AG10803 (cell line): ENCODE measurements at places on chromosomes 16 and 17.

- DNase-seq, result no peak
Measured at GRCh38 chr17:5011928-5012327, 14.2 kb downstream of the KIF1C start.

DNA sequence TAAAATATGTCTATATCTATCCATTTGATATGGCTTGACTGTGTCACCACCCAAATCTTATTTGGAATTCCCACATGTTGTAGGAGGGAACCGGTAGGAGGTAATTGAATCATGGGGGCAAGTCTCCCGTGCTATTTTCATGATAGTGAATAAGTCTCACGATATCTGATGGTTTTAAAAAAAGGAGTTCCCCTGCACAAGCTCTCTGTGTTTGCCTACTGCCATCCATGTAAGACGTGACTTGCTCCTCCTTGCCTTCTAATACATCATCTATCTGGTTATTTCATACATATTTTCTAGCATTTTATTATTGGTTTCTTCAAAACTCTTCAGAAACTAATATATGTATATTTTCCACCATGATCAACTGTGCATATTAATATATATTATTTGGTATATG is 57.3 kb upstream of the AMZ2 start:
- no peak for DNase-seq

GRCh38 chr17:8324923-8325322 is 14.7 kb upstream of the ODF4 start:
- DNase-seq, result no peak

- no peak for DNase-seq
Measured at GRCh38 chr16:12000032-12000431, 23.5 kb downstream of the SNX29 start.

GRCh38 chr17:66392783-66393437 is 90.5 kb downstream of the PRKCA start:
- DNase-seq, result no peak

DNA sequence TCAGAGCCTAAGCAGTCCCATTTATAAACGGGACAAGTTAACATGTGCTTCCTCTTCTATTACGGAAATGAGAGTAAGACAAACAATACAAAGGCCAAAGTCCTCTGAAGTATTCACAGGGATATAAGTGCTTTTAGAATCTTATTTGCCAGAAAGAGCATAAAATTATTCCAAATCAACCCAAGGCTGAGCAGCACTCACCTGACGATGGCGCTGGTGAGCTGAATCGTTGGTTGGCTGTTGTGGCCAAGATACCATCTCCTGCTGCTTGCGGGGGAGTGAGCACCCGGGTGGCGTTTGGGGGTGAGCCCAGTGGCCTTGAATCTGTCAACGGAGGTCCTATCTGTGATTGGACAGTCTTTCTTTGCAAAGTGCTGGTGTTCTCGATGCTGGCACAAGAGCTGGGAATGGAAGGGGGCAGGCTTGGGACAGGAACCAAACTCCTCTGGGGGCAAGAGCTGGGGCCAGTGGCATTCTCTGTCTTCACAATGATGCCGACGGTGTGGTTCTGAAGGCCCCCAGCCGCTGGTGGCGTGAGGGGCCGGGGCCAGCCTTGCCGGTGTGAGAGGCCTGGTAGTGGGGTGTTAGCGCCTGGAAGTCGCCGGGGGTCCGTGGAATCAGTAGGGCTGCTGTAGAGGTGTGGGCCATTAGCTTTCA is 9.5 kb upstream of the DHRS13 start:
- DNase-seq, result no peak

DNA sequence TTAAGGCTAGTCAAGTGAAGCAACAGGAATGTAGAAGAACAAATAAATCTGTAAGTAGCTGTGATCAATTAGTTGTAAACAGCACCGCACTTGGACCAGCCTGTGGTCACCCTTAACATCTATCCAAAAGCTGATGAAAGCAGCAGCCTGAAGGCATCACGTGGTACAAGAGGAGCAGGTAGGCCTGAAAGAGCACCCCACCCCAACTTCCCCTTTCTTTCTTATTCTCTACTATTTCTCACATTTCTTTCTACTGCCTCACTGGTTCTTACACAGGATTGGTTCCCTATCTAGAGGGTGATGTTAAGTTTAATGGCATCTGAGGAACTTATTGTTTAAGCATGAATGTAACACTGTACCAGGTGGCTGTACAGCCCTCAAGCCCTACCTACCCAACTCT is 42.6 kb upstream of the CLEC18B start:
- no peak for DNase-seq

GRCh38 chr16:77327717-77328116 is 107.1 kb downstream of the ADAMTS18 start:
- DNase-seq, result no peak

- no peak for DNase-seq
Measured at GRCh38 chr17:80047176-80047575, 10.7 kb downstream of the CCDC40 start.

- DNase-seq, result no peak
Measured at GRCh38 chr16:85338638-85338982, 226.3 kb upstream of the CIBAR2 start.

DNA sequence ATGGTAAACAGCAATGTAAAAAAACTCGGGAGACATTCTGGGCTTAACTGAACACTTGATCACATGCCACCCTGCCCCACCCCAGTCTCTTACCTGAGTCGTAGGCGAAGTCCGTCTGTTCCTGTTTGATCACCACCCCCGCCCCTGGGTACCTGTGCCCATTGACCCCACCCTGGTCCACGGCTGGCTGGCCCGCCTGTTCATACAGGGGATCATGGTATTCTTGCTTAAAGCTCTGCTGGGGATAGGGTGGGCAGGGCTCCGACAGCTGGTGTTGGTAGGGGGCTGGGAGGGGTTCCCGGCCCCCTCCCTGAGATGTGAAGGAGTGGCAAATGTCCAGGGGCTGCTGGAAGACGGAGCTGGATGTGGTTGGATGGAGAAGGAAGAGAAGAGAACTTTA is 13.6 kb downstream of the ETV4 start:
- DNase-seq, result no peak

GRCh38 chr16:84503751-84504395 is 586 bp downstream of the MEAK7 start:
- DNase-seq, result peak; percentile 56

GRCh38 chr17:74296548-74296936 is 22.5 kb downstream of the DNAI2 start:
- peak; percentile 31 for DNase-seq

DNA sequence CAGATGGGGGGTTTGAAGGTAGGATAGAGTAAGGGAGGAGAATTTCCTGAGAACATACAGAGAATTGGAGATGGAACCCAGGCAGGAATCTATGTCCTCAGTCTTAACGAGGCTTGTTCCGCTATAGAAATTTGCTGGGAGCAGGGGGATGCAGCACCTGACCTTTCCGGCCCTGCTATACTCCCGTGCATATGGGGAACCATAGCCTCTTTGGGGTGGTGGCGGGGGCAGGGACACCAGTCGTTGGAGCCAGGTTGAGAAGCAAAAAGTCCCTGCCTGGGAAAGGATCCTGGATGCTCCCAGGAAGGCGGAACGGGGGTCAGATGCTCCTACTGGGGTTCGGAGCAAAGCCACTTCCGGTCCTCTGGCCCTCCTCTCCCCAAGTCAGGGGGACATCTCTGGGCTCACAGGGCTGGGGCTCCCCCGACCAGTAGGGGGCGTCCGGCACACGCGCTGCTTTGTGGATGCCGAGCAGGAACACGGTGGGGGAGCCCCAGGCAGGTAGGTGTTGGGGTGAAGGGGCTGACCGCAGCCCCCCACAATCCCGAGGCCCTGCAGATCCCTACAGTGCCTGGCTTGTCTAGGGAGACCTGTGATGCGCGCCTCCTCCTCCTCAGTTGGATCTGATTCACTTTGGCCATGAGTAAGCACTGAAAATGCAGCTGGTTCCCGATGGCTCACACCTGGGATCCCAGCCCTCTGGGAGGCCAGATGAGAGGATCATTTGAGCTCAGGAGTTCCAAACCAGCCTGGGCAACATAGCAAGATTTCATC is 15.5 kb upstream of the TFAP4 start:
- peak; percentile 46 for DNase-seq

DNA sequence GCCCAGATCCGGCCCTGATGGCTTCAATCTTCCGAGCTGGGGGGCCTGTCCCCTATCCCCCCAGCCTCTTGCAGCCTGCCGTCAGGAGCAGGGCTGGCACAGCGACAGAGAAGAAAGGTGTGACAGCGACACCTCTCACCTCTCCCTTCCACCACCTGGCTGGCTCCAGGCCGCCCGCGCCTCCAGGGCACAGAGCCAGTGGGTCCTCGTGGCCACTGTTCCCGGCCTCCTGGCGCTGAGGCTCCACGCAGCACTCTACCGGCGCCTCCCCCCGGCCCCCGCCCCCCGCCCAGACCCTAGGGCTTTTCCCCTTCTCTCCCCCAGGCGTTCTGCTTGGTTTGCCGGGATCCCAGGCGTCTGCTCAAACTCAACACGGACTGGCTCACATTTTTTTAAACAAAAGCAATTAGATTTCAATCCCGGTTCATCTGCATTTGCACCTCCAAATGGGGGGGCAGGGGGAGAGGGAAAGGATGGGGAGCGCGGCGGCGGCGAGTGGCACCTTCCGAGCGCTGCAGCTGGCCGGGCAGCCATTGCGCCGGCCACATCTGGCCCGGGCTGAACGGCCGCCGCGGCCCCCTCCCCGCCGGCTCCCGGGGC is 12.8 kb upstream of the CBX8 start:
- DNase-seq, result no peak

DNA sequence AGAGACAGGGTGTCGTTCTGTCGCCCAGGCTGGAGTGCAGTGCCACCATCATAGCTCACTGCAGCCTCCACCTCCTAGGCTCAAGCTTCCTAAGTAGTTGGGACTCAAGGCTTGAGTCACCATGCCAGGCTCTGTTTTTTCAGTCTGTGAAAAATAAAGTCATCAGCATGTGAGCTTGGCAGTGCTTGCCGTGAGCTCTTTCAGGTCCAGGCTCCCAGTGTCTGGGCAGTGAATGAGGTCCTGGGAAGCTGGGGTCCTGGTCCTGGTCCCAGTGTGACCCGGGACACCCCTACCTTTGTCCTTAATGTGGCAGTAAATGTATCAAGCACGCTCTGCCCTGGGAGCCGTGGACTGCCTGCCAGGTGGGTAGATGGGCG is 22.9 kb upstream of the RPL13 start:
- no peak for DNase-seq

DNA sequence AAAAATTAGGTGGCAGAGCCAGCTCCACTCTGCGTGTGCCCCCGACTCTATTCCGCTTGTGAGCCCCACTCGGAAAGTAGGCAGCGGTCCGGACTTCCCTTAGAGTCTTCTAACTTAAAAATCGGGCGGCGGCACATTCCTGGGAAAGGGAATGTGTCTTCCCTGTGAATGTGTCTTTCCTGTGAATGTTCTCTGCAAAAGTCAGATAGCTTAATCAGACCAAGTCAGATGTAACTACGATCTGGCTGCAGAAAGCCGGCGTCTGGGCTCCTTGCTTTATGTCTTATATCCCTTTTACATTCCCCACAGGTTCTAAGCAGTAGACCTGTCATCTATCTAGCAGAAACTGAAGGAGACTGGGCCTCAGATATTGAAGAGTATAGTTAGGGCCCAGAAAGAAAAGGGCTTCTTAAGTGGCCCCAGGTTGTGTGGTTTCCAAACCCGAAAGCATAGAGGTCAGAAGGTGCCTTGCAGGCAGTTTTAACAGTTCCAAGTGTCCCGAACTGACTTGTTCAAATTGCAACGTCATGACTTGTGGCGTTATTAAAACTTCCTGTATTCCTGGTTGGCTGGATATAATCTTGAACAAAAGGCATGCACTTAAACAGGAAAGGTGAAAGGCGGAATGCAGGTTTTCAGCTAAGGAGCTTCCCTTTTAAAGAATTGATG is 601 bp downstream of the PHKB start:
- peak; percentile 50 for DNase-seq
